ENCODE measurements at places on chromosomes 4 and X.

DNA sequence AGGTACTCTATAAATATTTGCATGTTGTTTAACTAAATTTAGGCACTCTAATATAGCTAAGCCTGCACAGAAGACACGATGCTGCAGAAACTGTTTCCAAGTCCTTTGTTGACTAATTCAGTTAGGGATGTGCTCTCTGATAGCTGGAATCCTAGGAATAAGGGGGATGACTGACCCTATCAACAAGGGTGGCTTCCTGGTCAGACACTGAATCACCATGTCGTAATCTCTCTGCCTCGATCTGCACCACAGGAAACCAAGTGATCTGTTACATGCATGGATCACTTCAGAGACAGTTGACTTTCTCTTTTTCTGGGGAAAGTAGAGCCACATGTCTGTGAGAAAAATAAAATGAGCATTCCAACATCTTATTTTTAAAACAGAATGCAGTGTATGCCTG, 169.1 kb downstream of the GUCY2F start:
- DNase-seq, result no peak

- peak; percentile 55 for DNase-seq
Observed at GRCh38 chr4:36551697-36552214, 270.3 kb downstream of the DTHD1 start.

GRCh38 chrX:2799369-2799768, 29.4 kb upstream of the GYG2 start:
- no peak for DNase-seq

- no peak for DNase-seq
Observed at GRCh38 chrX:71225676-71226075, 2.7 kb downstream of the GJB1 start.

DNA sequence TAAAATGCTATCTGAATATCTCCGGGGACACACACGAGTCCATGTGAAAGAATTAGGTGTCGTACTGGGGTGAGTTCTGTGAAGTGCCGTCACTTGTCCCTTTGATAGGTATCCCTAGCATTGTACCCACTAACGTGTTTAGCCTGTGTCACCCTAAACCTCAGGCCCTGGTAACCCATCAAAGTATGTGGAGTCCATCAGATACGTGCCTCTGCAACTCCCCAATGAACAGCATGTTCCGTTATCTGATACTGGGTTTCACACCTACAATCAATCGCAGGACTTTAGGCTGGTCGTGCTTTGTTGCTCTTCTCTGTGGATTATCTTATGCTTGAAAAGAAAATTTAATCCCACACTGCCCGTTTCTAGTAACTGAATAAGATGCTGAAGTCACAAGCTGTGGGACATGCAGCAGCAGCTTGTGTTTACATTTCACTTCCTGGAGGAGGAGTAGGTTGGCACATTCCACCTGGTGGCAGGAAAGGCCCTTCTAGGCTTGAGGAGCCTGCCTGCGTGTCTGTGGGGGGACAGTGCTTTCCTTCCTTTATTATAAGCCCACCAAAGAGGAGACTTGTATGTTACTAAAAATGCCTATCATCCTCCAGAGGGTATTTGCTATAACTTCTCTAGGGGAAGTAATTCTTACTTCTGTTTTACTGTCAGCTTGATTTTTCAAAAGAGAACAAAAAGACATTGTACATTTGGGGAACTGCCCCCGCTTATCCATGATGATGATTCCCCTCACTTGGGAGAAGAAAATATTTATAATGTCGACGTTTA, 127.2 kb downstream of the FNIP2 start:
- no peak for DNase-seq

DNA sequence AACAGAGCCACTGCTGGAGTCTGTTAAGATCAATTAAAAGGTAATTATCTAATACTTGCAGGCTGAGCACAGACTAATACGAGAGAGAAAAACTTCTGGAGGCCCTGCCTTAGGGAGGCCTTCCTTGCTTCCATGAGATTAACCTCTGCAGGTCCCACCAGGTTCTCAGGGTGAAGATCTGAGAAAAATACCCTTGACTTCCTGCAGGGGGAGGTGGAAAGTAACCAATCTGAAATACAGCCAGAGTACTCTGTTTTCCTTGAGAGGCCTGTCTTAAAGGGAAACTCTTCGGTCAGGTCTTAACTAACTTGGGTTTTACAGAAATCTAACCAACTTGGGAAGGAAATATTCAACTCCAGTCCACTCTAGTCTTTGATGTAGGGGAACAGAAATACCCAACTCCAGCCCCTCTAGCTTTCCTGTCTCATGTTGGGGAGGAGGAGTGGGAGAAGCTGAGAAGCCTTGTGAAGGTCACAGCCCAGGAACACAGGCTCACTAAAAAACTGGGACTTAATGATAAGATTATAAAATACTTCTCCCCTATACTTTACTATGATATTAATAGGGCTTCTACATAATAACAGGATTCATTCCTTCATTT, 77.1 kb downstream of the TBCK start:
- peak; percentile 38 for DNase-seq

DNA sequence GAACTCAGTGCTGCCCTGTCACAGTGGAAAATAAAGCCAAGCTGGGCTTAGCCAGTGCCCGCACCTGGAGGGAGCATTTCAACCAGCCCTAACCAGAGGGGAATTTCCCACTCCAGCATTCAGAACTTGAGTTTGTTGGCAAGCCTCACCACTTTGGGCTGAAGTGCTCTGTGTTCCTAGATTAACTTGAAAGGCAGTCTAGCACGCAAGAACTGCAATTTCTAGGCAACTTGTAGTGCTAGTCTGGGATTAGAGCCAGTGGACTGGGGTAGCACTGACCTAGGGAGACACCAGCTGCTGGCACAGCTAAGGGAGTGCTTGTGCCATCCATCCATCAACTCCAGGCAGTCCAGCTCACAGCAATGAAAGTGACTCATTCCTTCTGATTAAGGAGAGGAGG, 1060.6 kb upstream of the GRID2 start:
- no peak for DNase-seq

DNA sequence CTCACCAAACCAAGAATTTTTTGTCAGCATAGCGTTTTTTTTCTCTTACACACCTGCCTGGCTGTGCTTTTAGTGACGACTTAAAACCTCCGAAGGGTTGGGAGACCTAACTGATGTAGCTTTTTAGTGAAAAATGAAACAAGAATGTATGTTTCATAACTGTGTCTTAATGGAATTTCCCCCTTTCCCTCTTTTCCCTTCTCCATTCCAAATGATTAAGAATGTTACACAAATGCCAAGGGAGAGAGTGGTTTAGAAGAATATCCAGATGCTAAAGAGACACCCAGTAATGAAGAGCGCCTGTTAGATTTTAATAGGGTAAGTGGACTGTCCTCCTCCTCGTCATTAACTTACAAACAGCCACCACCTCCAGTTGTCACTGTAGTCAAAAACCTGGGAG, 33.2 kb upstream of the TBC1D14 start:
- no peak for DNase-seq

DNA sequence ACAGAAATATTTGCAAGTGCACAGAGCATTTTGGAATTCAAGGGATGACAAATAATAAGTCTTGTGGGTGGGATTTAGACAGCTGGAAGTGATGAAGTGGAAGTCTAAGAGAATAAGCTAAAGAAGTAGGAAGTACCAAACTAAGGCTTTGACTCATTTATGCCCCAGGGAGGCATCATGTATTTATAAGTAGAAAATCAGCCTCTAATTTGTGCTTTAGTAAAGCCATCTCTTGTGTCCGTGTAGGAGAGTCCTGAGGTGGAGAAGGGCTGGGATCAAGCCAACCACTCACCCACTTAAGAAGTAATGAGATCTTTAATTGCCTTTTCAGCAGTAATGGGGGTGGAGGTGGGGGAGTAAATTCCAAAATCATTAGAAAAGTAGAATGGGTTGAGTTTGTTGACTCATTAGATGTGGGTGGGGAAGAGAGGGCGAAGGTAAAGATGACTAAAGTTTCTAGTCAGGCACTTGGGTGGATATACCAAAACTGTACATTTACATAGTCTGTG, 356.7 kb downstream of the STIM2 start:
- no peak for DNase-seq

- no peak for DNase-seq
Observed at GRCh38 chr4:119493419-119493818, 135.2 kb downstream of the PDE5A start.

- DNase-seq, result no peak
Observed at GRCh38 chrX:138006180-138006579, 440.3 kb downstream of the ZIC3 start.

GRCh38 chr4:26235500-26235899, 85.3 kb upstream of the RBPJ start:
- no peak for DNase-seq

DNA sequence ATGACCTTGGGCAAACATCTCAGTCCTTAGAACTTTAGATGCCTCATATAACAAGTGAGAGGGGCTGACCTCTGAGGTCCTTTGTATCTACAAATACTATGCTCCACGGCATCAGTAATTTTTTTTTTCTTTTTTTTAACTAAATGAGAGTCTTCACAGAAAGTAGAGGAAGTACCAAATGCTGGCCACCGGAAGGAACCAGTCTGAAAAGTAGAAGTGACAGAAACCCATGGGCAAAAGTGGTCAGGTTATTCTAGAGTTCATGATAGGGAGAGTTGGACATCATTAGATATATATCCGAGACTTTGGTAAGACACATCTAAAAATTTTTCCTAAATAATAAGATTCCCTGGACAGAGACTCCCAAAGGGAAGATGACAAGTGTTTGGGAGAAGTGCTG, 53.7 kb downstream of the COQ2 start:
- no peak for DNase-seq

DNA sequence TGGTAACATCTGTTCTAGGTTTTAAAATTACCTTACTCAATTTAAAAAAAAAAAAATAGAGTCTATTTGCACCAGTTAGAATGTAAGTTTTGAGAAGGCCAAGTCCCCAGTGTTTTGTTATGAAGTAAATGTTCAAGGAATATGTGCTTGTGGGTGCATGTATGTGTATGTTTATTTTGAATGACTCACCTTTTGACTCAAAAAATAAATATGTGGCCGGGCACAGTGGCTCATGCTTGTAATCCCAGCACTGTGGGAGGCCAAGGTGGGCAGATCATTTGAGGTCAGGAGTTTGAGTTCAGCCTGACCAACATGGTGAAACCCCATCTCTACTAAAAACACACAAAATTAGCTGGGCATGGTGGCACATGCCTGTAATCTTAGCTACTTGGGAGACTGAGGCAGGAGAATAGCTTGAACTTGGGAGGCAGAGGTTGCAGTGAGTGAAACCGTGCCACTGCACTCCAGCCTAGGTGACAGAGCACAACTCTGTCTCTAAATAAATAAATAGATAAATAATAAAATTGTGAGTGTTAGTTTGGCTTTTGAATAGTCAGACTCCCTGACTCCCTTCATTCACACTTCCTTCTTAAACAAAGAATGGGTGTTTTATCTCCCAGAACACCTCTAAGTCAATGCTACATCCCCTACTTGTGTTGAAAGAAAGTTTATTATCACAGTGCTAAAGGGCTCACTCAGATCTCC, 511.3 kb upstream of the PCDH7 start:
- no peak for DNase-seq

DNA sequence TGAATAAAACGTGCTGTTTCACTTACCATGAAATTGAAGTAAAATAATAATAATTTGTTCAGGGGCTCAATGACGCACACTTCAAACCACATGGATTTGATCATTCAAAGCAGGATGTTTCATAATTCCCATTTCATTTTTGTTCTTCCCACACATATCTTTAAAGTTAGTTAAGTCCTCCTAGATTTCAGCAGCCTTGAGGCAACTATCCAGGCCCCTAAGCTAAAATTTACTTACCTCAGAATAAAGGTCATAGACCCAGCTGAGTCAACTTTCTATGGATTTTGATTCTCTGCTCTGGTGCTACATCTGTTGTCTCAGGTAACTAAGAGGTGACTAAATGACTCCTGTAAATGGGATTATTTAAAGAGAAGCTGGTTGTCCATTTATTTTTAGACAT, 25.0 kb downstream of the GPR174 start:
- DNase-seq, result no peak

DNA sequence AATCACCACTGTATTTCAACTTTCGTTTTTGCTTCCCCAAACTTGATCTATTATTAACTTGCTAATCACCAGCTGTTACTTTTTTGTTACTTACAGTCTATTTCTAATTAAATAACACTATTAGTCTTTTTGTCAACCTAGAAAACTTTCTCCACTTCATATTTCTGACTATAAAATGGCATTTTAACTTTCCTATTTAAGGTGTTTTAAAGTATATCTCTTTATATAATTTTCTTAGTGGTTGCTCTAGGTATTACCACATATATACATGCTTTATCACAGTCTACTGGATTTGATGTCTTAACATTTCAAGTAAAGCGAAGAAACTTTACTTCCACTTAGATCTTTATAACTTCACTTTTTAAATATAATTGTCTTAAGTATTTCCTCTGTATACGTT, 421.2 kb downstream of the DCAF12L2 start:
- no peak for DNase-seq

GRCh38 chr4:28427306-28428085, 1566.9 kb downstream of the STIM2 start:
- no peak for DNase-seq

DNA sequence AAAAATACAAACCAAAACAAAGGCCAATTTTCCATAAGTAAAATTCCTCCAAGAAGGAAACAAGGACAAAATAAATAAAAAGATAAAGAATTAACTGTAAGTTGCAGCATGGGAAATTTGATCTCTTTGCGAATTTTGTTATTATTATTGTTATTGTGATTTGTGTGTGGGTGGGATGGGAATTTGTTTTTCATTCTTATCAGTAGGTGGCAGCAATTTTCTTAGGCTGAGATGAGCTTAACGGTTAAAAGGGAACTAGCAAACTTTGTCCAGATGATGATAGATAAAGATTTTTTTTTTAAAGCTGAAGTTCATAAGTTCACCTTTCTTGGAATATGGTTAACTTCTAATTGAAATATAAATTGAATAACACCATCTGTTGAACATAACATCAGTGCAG, 83.2 kb upstream of the IL1RAPL2 start:
- DNase-seq, result no peak

GRCh38 chrX:120504569-120504968, 35.5 kb upstream of the LAMP2 start:
- no peak for DNase-seq

DNA sequence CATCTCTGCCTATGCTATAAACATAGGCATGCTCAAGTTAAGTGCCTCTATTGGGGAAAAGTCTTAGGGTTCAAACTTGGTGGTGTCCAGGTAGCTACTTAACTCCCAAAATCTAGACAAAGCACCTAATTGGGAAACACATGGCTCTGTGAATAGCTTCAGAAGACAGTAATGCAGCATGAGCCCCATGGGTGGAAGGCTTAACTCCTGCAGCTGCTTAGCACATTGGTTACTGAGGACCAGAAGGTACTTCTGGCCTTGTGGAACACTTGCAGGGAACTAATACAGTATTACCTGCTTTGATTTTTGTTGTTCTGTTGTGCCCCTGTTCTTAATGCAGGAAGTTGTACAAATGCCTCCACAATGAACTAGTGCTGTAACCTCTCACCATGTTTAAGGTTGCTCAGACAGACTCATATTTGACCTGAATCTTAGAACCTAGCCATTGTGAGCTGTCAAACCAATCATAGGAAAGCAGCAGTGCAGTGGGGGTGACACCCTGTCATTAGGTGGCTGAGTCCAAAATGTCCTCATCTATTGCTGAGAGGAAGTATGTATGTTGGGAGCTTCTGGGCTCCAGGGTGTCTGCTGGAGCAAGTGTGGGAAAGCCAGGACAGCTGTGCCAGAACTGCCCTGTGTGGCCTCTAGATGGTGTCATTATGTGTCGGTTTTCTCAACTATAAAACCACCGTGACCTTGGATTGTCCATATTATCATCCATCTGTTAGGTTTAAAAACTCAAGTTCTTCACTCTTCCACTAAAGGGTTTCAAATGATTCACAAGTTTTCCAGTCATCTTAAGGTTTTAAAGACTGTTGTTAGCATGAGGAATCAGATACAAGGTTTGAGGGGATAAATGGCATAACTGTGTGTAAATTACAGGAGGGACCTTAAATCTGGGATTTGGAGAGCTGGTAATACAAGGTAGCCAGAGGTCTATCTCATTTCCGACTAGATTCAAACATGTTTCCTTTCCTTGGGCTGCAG, 69.9 kb upstream of the WDR1 start:
- DNase-seq, result no peak

Data from activated CD4-positive, alpha-beta T cell treated with anti-CD3 and anti-CD28 coated beads, Interleukin-10, Interleukin-2, amounts not matched to agents 100 ng/mL and 50 ng/mL, durations not matched to agents 16 hours and 8 hours (primary cell).